HuH-7.5 (cell line): ENCODE measurements at places on chromosomes 11 and 22.
A peak's percentile ranks its signal among the peaks of the same experiment; 100 is the strongest.

GRCh38 chr11:38835966-38836365, 2237.9 kb upstream of the RAG2 start:
- DNase-seq = no peak

DNA sequence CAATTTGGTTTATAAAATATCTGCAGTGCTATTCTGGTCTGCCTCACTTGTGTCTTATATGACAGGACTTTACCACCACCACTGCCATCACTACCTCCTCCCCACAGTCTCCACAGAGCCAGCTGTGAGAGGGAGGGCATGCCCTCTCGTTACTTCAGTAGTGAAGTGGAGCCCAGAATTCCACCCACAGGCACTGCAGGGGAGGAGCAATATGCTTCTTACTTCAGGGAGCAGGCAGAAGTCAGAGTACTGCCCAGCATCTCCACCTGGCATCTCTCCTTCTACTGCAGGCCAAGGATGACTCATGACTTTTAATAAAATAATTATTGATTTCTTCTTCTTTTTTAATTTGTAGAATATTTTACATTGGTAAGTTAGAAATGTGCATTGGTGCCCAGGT, 255.5 kb downstream of the DYNC2H1 start:
- no peak for DNase-seq

GRCh38 chr11:116876656-116877055, 39.2 kb upstream of the APOA1 start:
- DNase-seq = no peak

DNA sequence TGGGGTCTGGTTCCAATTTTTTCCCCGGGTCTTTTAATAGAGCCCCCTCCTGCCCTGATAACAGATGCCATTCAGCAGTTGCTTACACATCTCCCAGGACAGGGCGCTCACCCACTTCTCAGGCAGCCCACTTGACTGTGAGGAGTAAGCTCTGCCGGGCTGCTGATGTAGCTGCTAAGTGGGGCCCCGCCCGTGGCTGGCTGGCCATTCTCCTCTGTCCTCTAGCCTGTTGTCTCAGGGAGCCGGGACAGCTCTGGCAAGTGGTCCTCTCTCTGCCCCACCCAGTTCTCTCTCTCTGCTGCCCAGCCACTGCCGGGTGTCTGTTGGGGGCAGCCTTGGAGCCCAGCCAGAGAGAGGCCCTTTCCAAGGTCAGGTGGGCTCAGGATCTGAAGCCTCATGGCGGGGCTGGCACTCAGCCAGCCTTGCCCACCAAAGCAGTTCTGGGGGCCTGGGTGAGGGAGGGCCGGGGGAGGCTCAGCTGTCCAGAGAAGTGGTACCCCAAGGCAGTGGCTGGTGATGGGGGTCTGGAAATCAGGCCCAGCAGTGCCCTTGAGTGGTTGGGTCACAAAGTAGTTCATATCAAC, 8.9 kb downstream of the KCNJ4 start:
- DNase-seq = no peak

GRCh38 chr11:253886-254270, 17.1 kb downstream of the PSMD13 start:
- no peak for DNase-seq

DNA sequence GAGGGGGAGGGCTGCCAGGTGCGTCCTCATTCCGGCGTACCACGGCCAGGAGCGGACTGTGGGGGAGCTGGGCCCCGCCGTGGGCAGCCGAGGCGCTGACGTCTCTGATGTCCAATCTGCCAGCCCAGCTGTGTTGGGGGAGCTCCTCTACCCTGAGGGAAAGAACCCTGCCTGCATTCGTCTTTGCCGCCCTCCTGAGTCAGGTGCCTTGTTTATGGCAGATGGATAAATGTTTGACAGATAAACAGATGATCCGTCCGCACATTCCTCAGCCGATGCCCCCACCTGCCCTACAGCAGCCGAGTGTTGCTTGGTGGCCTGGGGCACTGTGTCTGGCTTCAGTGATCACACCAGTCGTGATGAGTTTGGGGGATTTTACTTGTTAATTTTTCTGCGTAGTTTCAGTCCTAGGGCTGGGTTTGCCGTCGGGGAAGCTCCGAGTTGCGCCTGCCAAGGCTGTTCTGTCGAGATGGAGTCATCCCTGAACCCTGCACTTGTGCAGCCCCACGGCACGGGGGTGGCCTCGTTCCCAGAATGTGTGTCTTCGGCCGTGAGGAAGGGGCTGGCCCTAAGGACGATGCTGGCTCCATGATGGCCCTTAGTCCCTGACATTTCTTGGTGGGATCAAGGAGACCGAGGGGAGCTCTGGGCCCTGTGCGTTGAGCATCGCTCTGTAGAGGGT, 1083.9 kb downstream of the BRD1 start:
- DNase-seq = no peak

GRCh38 chr11:87355596-87355995, 317.9 kb downstream of the TMEM135 start:
- DNase-seq = no peak

- no peak for DNase-seq
Measured at GRCh38 chr11:108902027-108902469, 237.2 kb downstream of the DDX10 start.

- no peak for DNase-seq
Measured at GRCh38 chr11:67417425-67417824, 1.9 kb downstream of the CARNS1 start.

GRCh38 chr11:2320568-2321310, 18.9 kb downstream of the TSPAN32 start:
- no peak for DNase-seq

GRCh38 chr22:32478994-32479393, 4.4 kb downstream of the FBXO7 start:
- no peak for DNase-seq

- DNase-seq = no peak
Measured at GRCh38 chr22:26737262-26737661, 79.9 kb downstream of the MIAT start.

- no peak for DNase-seq
Measured at GRCh38 chr11:62115085-62115694, 8.6 kb upstream of the INCENP start.

- DNase-seq = peak; percentile 51
Measured at GRCh38 chr22:35154937-35155387, 89.0 kb downstream of the ISX start.

GRCh38 chr11:87266751-87267150, 229.0 kb downstream of the TMEM135 start:
- no peak for DNase-seq

GRCh38 chr11:23100726-23101125, 240.5 kb upstream of the CCDC179 start:
- DNase-seq = no peak

- DNase-seq = no peak
Measured at GRCh38 chr11:15815246-15816195, 540.8 kb downstream of the SOX6 start.

- no peak for DNase-seq
Measured at GRCh38 chr11:75639762-75640181, 29.1 kb downstream of the MAP6 start.

GRCh38 chr11:47271961-47272661, 2.2 kb downstream of the MADD start:
- DNase-seq = no peak

DNA sequence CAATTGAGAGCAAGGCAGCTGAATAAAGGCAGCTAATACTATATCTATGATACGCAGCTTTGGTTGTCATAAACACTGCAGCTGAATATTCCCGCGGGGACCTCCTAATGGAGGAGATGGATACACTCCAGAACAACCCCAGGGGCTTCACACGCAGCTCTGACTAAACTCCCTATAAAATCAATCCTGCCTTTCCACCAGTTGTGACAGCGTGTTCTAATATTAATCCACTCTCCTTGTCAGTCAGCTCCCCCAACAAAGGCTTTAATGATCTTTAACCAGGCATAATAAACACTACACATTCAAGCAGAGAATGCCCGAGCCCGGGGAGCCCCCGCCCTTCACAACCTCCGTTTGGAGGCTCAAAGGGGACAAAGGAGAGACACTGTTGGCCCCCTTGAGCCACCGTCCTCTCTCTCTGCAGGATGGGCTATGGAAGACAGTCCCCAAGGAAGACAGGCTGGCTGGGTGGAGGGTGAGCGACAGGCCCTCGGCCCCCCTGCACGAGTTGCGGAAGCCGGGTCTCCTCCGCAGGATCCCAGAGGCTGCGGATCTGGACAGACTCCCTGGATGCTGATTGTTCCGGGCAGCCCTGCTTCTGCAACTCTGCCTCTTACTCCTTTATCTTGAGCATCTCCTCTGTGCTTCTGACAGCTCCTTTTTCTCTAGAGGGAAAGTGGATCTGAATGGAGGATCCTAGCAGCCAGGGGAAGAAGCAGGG, 565.2 kb downstream of the BUD13 start:
- DNase-seq = no peak

GRCh38 chr11:69035946-69036340, 12.8 kb upstream of the TPCN2 start:
- no peak for DNase-seq

DNA sequence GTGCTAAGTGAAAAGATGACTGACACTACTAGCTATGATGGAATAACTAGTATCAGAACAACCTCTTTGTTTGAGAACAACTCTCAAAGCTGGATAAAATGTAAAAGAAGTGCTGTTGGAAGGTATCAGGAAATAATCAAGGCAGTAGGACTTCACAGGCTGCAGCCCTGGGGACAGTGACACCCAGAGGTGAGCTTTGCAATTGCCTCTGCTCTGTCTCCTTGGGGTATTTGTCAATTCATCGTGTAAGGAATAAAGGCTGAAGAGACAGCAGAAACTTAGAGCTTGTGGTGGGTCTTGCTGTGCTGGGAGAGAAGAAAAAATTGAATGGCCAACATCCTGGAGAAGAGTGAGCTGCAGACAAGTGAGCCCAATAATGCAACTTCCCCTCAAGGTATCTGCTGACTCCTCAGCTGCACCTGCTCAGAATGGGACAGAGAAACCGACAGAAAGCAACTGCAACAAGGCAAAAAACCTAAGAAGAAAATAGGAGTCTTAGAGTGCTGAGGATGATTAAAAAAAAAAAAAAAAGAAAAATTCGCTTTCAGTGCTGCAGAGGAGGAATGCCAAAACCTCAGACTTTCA, 141.1 kb downstream of the RCN1 start:
- peak; percentile 33 for DNase-seq

DNA sequence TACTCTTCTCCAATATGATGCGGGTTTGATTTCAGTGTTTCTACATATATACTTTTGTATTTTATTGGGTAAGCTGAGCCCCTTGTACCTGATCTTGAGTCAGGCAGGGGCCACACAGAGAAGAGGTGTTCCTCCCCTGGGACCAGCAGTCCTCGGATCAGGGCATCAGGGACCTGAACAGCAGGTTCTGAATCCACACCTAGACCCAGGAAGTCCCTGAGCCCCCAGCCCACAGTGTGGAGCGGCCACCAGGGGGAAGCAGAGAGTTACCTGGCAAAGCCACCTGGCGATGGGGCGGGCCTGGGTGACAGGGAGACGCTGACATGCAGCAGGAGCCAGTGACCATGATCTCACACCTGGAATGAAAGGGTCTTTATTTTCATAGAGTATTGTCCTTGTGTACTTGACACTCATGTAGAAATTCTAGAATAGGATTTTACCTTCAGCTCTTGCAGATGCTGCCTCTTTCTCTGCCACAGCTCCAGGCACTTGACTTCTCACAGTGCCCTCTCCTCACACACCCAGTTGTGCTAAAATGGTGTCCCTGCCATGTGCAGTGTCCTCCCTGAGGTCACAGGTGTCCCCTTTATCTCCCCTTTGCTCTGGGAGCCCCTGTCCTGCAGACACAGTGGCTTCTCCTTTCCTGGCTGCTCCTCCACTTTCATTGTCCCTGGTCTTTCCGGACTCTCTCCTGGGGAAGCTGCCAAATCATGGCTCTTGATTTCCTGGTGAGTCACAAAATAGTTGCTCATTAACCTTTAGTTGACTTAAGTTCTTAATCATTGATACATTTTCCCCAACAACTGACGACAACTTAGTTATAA, 48.5 kb downstream of the GGTLC2 start:
- peak; percentile 43 for DNase-seq

- no peak for DNase-seq
Measured at GRCh38 chr22:28440592-28441390, 238.8 kb downstream of the TTC28 start.

DNA sequence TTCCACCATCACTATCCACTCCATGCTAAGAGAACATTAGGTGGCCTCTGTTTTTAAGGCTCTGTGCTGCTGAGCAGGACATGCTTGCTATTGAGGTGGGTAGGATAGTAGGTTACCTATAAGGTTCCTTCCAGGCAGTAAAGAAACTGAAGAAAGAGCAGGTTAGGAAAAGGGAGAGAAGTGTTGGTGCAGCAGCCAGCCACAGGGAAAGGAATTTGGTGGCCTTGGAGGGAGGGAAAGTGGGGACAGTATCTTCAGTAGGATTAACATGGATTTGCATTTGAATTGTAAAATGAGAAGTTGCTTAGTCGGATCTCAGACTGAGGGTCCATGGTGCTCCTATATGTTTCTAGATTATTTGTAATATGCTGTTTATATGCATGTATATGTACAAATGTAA, 49.2 kb upstream of the OLFML1 start:
- DNase-seq = no peak

GRCh38 chr11:95337175-95337957, 106.4 kb upstream of the SESN3 start:
- DNase-seq = no peak

- DNase-seq = no peak
Measured at GRCh38 chr22:27747396-27748221, 53.9 kb downstream of the MN1 start.

DNA sequence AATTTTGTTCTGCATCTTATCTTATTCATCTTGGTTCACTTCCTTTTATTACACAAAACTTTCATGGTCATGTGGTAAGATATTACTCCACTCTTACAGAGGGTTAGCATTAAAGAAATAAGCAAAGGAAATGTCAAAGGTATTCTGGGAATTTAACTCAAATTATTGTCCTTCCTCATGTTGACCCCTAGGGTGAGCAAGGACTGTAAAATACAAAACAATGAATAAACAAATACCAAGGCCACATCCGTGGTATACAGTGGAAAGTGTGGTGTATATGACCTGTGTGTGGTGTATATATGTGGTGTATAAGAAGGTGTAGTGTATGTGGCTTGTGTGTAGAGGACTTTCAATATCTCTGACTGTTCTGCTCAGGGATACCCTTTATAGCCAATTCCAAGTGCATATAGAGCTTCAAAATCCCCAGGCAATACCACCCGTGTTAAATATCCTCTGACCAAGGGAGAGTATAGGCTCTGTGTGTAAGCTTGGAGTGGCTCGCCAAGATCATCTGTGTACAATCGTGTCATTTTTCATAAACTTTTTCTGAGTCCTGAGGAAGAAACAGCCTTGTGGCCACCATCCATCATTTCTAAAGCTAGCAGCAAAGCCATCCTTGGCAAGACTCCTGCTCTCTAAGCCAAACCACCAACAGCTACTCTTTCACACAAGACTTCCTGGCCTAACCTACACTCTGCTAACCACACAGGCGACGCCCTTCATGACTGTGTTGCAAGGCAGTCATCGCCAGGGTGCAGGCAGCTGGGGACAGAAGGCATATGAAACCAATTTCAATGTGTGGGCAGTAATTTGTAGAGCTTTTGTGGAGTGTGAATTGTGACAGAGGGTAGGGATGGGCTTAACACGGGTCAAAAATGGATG, 548.0 kb downstream of the ETS1 start:
- no peak for DNase-seq

- DNase-seq = no peak
Measured at GRCh38 chr11:34575261-34575660, 45.6 kb upstream of the EHF start.

- no peak for DNase-seq
Measured at GRCh38 chr11:121464352-121464946, 11.7 kb upstream of the SORL1-AS1 start.

- DNase-seq = no peak
Measured at GRCh38 chr11:121237686-121238658, 54.6 kb upstream of the SC5D start.

GRCh38 chr11:95912902-95913560, 10.9 kb downstream of the MTMR2 start:
- DNase-seq = no peak
